ENCODE measurements at places on chromosomes 3 and 15. TPM values are rescaled to one million over a fixed set of nuclear protein-coding genes. Genes with fewer than 3 reads are reported as not detected.

DNA sequence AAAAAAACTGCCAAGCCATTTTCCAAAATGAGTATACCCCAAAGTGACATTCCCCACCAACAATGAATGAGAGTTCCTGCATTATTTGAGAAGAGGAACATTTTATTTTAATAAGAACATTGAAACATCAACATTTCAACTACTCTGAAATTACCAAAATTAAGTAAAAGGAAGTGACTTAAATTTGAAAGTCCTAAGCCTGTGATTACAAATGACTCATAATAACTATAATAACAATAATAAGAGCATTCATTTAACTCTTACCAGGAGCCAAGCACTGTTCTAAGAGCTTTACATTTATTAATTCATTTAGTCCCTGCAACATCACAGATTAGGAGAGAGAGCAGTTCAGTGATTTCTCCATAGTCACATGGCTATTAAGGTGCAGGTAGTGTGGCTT lies 32.4 kb downstream of the LRRC28 start:
- no peak for DNase-seq
- H3K4me1 ChIP-seq: no peaks in the 10 kb centered on the region
- no peak overlapping the region for H3K27ac ChIP-seq
- no peaks in the 10 kb centered on the region for H3K27me3 ChIP-seq

GRCh38 chr3:115861166-115861733 lies 237.9 kb downstream of the GAP43 start:
- no peaks in the 10 kb centered on the region for H3K36me3 ChIP-seq
- no peak for DNase-seq
- H3K27ac ChIP-seq: no peak overlapping the region
- no peaks in the 10 kb centered on the region for H3K4me1 ChIP-seq
- H3K4me3 ChIP-seq: no peak overlapping the region
- no peaks in the 10 kb centered on the region for H3K27me3 ChIP-seq

DNA sequence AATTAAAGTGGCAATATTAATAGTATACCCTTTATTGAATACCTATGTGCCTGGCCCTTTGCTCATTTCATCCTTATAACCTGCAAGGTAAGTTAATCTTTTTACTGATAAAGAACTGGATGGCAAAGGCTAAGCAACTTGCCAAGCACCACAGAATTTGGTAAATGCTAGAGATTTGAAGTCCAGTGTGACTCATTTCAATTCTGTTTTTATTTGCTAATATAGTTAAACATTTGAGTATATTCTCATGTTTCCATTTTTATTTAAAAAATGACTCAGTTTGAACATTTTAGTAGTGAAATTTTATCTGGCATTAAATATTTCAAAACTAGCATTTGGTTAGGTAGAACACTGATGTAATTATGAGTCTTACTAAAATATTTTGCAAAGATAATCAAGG lies 11.3 kb downstream of the PFN2 start:
- no peak overlapping the region for H3K27ac ChIP-seq
- H3K27me3 ChIP-seq: no peaks in the 10 kb centered on the region
- H3K4me3 ChIP-seq: no peak overlapping the region
- H3K36me3 ChIP-seq: no peaks in the 10 kb centered on the region

DNA sequence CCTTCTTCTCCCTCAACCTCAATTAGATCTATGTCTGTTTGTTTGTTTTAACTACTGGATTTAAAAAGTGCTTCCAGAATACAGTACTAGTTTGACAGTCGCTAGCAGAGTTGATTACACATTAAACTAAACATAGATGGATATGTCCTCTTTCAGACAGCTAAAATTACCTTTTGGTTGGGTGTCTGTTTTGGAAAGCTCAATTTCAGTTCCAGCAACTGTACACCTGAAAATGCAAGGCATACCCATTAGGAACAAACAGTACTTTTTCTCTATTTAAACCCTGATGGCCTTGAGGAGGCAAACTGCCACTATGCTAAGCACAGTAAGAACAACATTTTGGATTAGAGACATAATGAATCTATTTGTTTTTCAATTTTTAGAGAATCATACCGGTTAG lies 234.4 kb downstream of the UNC13C start:
- no peaks in the 10 kb centered on the region for H3K4me1 ChIP-seq
- H3K27me3 ChIP-seq: no peaks in the 10 kb centered on the region
- no peak for DNase-seq
- no peak overlapping the region for H3K4me3 ChIP-seq

DNA sequence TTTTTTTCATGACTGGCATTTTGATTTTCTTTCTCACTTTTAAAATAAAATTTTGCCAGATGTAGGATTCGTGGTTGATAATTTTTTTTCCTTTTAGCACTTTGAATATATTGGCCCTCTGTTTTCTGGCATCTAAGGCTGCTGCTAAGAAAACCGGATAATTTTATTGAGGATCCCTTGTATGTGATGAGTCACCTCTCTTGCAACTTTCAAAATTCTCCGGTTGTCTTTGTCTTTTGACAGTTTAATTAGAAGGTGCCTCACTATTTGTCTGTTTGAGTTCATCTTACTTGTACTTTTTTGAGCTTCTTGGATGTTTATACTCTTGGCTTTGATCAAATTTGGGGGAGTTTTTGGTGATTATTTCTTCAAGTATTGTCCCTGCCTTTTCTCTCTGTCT lies 349.7 kb downstream of the LPP start:
- no peak overlapping the region for H3K4me3 ChIP-seq
- H3K36me3 ChIP-seq: no peaks in the 10 kb centered on the region
- H3K4me1 ChIP-seq: no peaks in the 10 kb centered on the region
- no peak overlapping the region for H3K27ac ChIP-seq

DNA sequence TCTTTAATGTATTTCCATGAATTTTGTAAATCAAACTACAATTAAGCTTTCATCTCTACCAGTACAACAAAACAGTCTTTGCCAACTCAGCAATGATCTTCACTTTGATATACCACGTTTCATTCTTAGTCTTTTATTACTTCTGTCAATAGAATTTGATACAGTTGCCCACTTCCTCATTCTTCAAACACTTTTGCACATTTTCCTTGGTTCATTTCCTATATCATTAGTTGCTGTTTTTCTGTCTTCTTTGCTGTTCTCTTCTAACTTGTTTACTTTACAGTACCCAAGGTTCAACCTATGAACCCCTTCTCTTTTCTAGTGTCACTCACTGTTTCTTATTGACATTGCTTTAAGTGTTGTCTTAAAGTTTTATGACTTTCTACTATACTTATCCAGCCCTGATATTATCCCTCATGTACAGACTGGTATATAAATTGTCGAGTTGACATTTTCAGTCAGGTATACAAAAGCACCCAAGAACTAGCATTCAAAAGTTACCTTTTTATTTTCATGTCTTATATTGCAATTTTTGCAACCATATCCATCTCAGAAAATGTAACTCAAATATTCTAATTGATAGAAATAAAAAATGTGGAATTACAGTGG lies 903.1 kb downstream of the NSUN3 start:
- no peaks in the 10 kb centered on the region for H3K36me3 ChIP-seq
- DNase-seq: no peak
- H3K4me1 ChIP-seq: no peaks in the 10 kb centered on the region
- H3K4me3 ChIP-seq: no peak overlapping the region
- no peak overlapping the region for H3K27ac ChIP-seq

GRCh38 chr15:36832774-36833463 lies 253.5 kb downstream of the CDIN1 start:
- DNase-seq: no peak
- H3K27me3 ChIP-seq: no peaks in the 10 kb centered on the region
- no peaks in the 10 kb centered on the region for H3K4me1 ChIP-seq
- no peak overlapping the region for H3K4me3 ChIP-seq
- no peak overlapping the region for H3K27ac ChIP-seq

GRCh38 chr3:165439765-165440164 lies 243.6 kb upstream of the SLITRK3 start:
- DNase-seq: no peak
- no peak overlapping the region for H3K4me3 ChIP-seq
- no peak overlapping the region for H3K27ac ChIP-seq
- H3K36me3 ChIP-seq: no peaks in the 10 kb centered on the region
- H3K4me1 ChIP-seq: no peaks in the 10 kb centered on the region

DNA sequence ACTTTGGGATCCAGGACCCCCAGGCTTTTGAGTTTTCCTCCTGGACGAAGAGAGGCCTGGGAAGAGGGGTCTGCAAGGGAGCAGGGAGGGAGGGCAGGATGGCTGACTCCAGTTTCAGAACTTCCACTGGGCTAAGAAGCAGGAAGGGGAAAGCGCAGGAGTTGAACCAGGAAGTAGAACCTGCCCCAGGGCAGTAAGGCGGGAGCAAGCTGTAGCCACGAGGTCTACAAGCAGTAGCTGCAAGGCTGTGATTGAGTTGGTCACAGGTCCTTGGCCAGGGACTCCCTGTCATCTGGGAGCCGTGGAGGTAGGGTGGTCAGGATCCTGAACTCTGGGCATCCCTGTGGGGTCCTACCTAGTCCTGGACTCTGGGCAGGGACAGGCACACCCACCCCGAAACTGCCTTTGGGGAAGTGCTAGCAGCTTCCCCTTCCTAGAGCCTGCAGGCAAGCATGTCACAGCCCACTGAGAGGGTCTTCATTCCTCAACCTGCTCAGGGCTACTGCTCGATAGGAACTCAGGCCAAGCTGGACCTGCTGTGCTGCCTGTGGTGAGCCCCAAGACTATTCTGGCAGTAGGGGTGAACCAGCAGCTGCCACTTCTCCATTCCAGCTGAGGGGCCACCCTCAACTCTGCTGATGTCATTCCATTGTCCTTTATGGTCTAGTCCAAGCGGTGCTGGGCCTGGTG lies 5.8 kb upstream of the GNAI2 start:
- H3K27ac ChIP-seq: no peak overlapping the region
- no peak for DNase-seq
- H3K4me3 ChIP-seq: no peak overlapping the region
- H3K36me3 ChIP-seq: no peaks in the 10 kb centered on the region
- peaks cover 3% of the 10 kb centered on the region for H3K4me1 ChIP-seq
- H3K27me3 ChIP-seq: no peaks in the 10 kb centered on the region

- H3K4me3 ChIP-seq: no peak overlapping the region
- DNase-seq: no peak
- H3K36me3 ChIP-seq: no peaks in the 10 kb centered on the region
- no peak overlapping the region for H3K27ac ChIP-seq
These were observed 6.9 kb downstream of the DPPA4 start for GRCh38 chr3:109330405-109330804.

DNA sequence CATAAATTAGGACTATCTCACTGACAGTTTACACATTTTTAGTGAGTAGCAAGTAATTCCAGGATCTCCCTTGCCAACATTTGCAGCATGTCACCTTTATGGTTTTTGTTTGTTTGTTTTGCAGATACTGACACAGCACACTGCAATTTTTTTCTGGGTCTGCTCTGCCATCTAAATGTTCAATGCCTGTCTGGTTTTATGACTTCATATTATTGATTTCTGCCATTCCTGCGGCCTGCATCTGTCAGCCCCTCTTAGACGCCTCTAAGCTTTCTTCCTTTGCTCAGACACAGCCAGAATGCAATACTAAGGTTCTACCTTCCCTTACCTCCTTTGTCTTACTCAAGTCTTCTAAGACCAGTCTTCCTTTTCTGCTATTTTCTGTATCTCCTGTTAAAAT lies 321.2 kb upstream of the AZI2 start:
- H3K27me3 ChIP-seq: no peaks in the 10 kb centered on the region
- H3K4me3 ChIP-seq: no peak overlapping the region
- H3K36me3 ChIP-seq: no peaks in the 10 kb centered on the region
- no peak overlapping the region for H3K27ac ChIP-seq
- H3K4me1 ChIP-seq: no peaks in the 10 kb centered on the region

DNA sequence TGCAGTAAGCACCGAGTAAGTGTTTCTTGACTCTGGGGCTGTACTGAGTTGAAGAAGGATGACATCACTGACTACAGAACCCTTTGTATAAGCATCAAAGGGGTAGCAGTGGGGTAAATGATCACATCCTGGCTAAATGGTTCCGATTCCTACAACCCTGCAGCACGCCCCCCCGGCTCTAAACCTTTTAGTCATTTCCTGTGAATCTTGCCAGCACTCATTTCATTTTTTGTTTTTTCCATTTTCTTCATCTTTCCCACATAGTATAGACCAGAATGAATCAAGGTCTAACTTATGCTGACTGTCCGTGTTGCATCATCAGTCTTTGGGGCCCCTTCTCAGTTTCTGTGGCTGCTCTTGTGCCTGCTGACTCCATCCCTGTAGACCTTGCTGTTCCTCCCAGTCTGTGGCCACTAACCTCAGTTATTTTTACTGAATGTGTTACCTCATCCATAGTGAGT lies 383.1 kb upstream of the TPRG1 start:
- no peaks in the 10 kb centered on the region for H3K27me3 ChIP-seq
- no peaks in the 10 kb centered on the region for H3K36me3 ChIP-seq
- H3K4me3 ChIP-seq: no peak overlapping the region
- no peak overlapping the region for H3K27ac ChIP-seq

GRK7 gene
- 0.15 TPM for total RNA-seq
